ENCODE measurements at places on chromosomes 5 and 9. TPM values are rescaled to one million over a fixed set of nuclear protein-coding genes. Genes with fewer than 3 reads are reported as not detected.

TAL2 gene
- total RNA-seq, result not detected

DNA sequence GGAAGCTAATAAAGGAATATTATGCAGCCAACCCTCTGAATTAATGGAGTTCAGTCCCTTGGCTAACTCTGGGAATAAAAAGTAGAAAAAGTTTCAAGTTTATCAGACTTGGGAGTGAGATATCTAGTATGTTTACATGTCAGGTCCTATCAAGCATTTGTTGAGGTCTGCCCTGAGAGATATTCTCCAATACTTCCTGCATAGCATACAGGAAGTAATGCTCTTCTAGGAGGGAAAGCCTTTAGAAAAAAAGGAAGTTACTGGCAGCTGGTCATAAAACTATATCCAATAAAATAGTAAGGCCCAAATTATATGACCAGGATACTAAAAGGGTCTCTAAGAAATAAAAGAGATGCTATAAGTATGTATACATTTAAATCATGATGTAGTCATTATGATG is 594.1 kb upstream of the FTMT start:
- DNase-seq, result no peak

- DNase-seq, result peak; percentile 57
Measured at GRCh38 chr9:119961774-119962424, 592.7 kb upstream of the BRINP1 start.

DEPDC1B gene
- total RNA-seq, result 5.3 TPM

DNA sequence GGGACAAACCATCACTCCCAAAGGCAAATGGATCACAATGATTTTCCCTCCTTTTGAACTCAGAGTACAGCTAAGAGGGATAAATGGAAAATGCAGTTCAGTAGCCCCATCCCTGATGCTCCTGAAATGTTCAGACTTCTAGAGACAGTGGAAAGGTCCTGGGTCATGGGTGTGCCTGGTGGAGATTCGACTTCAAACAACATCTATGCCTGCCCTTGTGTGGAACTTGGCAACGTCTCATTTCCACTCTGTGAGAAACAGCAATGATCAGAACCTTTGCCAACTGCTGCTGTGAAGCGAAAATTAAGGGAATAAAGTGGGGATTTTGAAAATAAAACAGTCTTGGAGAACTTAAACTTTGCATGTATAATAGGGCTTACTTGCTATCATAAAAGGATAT is 778.1 kb downstream of the SEMA5A start:
- no peak for DNase-seq

DNA sequence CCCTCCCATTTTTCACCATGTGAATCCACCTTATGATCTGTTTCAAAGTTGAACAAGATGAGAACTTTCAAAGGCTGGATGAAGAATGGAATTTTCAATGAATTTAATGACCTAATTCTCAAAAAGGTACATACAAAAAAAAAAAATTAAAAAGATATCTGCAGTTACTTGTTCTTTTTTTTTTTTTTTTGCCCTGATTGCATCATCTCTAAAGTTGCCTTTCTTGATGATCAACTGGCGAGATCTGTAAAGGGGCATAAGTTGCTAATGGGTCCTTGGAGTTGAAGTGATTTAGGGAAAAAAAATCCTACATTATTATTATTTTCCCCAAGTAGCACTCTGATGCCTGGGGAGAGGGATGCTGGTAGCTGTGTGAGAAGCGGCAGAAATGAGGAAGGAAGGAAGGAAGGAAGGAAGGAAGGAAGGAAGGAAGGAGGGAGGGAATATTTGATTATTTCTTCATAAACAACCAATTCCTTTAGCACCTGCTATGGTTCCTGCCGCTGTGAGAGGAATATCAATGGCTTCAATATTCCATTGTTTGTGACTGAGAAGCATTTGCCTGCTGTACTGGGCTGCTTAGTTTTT is 48.8 kb upstream of the CD180 start:
- no peak for DNase-seq

- DNase-seq, result no peak
Measured at GRCh38 chr5:25119650-25120049, 474.9 kb upstream of the CDH10 start.

ENHO gene
- total RNA-seq, result 0.89 TPM

GRCh38 chr5:53515988-53516387 is 35.6 kb downstream of the FST start:
- DNase-seq, result no peak

- DNase-seq, result no peak
Measured at GRCh38 chr5:87661784-87662566, 249.2 kb upstream of the CCNH start.

- no peak for DNase-seq
Measured at GRCh38 chr9:16873126-16873802, 2.8 kb upstream of the BNC2 start.

- no peak for DNase-seq
Measured at GRCh38 chr5:56161439-56161823, 71.7 kb downstream of the ANKRD55 start.

DNA sequence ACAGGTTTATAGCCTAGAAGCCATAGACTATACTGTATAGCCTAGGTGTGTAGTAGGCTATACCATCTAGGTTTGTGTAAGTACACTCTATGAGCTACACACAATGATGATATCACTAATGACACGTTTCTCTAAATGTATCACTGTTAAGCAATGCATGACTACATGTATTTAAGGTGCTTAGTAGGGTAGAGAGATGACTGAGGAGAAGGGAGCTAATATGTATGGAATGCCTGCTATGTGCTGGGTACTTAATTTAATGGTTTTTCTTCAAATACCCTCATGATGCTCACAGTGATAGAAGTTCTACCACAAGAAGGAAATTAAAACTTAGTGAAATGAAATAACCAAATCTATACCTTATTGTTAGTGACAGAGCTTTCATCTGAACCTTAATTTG is 1785.5 kb downstream of the EFNA5 start:
- no peak for DNase-seq

- no peak for DNase-seq
Measured at GRCh38 chr9:135345775-135346433, 133.7 kb upstream of the PPP1R26 start.

DNA sequence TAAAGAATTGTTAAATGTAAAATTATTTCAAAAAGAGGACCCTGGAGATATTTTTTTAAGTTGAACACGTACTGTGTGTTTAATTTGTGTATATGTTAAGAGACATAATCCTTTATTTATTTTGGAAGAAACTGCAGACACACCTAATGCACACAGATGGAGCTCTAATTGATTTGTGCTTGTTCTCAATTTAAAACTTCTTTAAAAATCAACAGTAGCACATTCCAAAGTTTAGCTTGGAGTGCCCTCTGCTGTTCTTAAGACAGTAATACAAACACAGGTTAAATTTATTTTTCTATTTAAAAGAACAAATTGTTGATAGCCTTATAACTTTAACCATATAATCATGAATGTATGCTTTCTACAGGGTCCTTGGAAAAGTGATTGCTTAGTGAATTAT is 277.6 kb upstream of the ADAMTS16 start:
- no peak for DNase-seq

DNA sequence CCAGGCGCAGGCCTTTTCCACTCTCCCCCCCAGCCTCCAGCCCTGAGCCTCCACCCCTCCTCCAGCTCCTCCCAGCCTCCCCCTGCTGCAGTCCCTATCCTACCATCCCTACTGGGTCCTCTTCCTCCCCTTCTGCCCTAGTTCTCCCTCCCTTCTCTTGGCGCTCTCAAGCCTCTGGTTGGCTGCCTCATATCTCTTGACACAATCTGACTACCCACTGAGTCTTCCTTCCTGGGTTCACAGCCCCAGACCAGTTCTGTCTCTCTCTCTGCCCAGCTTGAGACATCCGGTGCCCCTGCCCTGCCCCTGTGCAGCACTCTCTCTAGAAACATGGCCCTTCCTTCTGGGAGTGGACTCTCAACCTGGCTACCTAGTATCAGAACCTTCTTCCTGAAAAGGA is 76.2 kb downstream of the TSPAN17 start:
- no peak for DNase-seq

DNA sequence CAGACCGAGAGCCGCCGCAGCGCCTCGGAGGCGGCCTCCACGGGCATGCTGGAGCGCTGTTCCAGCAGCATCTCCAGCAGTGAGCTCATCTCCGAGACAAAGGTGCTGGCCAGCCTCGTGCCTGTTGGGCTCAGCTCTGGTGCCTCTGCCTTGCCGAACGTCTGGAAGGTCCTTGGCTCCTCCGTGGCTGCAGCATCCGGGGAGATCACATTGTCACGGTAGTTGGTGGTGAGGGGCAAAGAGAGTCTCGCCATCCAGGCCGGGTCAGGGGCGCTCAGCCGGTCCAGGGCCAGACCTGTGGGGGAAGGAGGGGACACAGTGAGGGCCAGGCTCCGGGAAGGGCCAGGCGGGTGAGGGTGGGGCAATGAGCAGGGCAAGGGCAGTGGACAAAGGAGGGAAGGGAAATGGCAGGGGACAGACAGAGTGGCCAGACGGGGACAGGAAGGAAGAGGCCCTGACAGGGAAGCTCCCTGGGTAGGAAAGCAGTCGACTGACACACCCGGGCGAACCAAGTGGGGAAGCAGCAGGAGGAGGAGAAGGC is 12.4 kb downstream of the PCDH12 start:
- no peak for DNase-seq

- peak; percentile 88 for DNase-seq
Measured at GRCh38 chr5:141560725-141561483, 57.9 kb downstream of the DIAPH1 start.

NUTM2G gene
- total RNA-seq, result not detected

- no peak for DNase-seq
Measured at GRCh38 chr5:43171451-43171850, 20.6 kb upstream of the NIM1K start.

DNA sequence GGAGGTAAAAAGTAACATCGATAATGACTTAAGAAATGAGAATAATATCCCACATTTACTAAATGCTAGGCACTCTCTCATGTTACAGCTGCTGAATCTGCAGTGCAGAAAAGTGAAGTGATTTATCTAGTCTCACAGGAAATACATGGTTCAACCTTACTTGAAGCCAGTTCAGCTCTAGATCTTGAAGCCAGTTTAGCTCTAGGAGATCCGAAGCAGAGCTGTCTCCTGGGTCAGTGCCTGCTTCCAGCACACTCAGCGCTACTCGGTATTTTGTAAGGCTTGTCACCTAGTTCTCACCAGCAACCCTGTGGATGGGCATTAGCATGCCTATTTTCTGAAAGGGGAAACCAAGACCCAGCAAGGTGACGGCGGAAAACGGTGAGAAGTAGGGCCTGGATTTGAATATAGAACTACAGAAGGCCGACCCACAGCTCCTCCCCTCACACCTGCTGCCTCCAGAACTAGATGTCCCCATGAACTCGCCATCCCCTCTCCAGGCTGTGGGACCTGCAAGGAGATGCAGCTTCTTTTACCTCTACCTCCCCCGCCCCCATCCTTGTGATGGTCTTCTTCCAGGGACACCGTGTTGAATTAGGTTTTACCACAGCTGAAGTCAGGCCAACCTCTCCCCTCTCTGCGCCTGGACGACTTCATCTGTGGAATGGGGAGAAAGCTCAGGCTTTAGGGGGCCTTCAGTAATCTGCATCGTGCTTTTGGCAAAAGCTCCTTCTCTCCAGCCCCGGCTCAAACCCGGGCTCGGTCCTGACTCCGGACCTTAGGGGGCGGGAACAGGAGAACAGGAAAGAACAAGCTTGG is 4.4 kb upstream of the MSX2 start:
- no peak for DNase-seq

PCDH1 gene
- 147 TPM for total RNA-seq

- no peak for DNase-seq
Measured at GRCh38 chr5:132475987-132476875, 14.3 kb downstream of the IRF1 start.

GRCh38 chr5:145478651-145479050 is 356.5 kb downstream of the PRELID2 start:
- DNase-seq, result no peak

- DNase-seq, result no peak
Measured at GRCh38 chr5:76521240-76521758, 101.9 kb downstream of the F2RL2 start.

GRCh38 chr5:155052532-155052931 is 39.0 kb downstream of the KIF4B start:
- DNase-seq, result no peak

DNA sequence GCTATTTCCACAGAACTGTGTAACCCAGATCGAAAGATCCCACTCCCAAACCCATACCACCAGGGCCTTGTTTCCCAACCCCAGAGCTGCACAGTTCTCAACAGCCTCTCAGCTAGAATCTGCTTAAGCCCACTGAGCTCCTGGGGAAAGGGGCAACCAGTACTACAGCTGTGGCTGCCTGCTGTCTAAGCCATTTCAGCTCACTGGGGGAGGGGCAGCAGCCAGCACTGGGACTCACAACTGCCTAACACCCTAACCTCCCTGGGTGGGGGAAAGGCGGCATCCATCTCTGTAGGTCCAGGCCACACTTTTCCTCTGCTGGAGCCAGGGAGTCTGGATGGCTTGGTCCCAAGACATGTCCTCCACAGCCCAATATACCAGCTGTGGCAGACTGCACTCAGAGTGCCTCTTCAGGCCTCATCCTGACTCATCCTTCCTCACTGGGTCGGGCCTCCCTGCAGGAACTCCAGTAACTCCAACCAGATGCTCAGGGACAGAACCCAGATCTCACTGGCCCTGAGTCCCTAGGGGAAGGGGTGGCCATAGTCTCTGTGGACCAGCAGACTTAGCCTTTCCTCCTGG is 241.4 kb downstream of the HINT1 start:
- no peak for DNase-seq

DNA sequence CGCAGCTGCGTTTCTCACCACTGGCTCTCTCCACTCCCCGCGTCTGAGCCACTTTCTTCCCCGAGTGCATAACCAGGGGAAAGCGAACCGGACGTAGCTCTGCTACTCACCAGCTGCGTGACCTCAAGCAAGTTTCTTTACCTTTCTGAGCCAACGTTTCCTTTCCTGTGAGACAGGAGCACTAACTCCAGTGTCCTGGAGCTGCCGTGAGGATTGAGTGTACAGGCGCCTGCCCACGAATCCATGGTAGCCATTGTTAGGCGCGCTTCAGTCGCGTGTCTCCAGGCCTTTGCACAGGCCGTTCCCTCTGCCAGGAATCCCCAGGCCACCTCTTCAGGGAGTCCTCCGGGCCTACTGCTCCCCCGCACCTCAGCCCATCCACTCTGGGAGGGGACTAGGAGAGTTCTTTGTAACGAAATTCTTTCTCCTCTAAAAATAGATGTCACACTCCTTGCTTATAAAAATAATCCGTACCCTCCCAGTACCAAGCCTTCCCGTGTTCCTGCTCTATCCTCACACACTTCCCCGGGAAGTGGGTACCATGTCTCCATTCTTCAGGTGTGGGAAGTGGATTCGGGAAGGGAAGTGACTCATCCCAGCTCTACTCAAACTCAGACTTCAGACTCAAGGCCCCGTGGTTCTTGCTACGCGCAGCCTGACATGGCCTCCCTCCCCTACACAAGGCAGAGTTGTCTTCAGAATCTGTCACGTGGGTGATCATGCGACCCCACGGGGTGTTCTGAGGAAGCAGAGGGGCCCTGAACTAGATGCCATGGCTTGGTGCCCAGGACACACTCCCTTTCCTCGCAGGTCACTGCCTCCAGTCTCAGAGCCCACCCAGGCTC is 16.1 kb upstream of the CRB2 start:
- no peak for DNase-seq

- DNase-seq, result no peak
Measured at GRCh38 chr5:101977729-101978345, 318.2 kb downstream of the SLCO4C1 start.

GRCh38 chr9:113343732-113344231 is 3.7 kb upstream of the WDR31 start:
- DNase-seq, result peak; percentile 93

SPINK13 gene
- total RNA-seq, result not detected

GRCh38 chr5:20305463-20305862 is 317.5 kb upstream of the CDH18 start:
- DNase-seq, result no peak
